ENCODE measurements at places on chromosomes 16 and 17.

GRCh38 chr16:3400446-3400778 is 392 bp downstream of the ZSCAN32 start:
- DNase-seq = no peak

DNA sequence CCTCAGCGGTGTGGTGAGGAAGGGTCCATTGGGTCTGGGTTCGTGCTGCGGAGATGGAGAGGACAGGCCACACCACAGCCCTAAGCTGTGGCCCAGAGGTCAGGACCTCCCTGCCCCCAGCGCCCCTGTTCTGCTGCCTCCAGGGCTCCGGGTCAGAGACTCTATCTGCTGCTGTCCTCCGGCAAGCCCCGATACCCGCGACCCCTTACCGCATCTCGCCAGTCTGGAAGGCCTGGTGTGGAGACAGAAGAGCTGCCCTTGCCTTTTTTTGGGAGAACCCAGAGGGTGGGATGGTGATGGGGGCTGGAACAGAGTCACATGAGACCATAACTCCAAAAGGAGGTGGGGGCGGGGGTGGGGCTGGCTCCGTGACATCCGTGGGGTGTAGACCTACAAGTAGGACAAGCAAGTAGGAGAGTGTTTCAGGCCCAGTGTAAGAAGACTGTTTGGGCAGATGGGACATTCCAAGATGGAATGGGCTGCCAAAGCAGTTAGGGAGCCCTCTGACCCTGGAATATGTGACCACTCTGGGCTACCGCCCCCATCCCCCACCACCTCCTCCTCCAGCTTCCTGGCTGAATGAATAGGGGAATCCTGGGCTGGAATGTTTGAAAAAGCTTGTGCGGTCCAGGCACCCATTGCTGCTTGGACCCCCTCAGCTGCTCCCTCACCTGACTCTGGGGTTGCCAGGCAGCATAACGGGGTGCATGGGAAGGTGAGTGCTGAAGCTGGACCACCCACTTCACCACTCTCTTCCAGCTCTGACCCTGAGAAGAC is 1.4 kb downstream of the XYLT2 start:
- no peak for DNase-seq

DNA sequence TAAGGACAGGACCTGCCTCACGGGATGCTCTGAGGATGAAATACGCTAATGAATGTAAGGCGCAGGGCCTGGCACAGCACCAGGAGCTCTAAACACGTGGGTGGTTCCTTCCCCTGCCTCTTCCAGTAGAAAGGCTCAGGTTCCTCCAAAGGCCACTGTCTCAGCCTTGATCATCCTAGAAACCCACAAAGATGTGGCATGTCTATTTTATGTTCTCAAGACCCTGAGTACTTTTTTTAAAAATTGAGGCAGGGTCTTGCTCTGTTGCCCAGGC is 17.0 kb upstream of the MEAK7 start:
- DNase-seq = no peak

GRCh38 chr17:40314584-40314956 is 5.6 kb downstream of the RARA start:
- DNase-seq = peak; percentile 95

All from CD4-positive, alpha-beta T cell treated with Interleukin-15 for 4 hours (primary cell).